ENCODE measurements at places on chromosomes 12 and 14.

DNA sequence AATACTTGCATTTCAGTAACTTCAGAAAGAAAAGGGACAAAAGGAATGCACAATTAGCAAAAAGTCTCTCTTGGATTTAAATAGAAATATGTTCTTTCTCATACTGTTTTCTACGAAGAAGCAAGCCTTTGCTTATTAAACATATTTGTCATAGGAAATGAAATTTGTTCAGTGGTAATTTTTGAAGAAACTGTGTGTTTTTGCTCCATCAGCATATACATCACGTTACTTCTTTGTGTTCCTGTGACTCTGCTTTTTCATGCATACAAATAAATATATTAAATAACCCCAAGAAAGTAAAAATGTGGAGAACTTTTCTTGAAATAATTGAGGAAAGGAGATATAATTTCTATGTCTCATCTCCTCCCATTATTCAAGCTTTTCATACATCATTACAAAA, 39.7 kb downstream of the CD163L1 start:
- no peak overlapping the region for H3K4me3 ChIP-seq
- H3K27ac ChIP-seq: no peak overlapping the region
- no peaks in the 10 kb centered on the region for H3K4me1 ChIP-seq
- H3K36me3 ChIP-seq: no peaks in the 10 kb centered on the region
- no peaks in the 10 kb centered on the region for H3K27me3 ChIP-seq

DNA sequence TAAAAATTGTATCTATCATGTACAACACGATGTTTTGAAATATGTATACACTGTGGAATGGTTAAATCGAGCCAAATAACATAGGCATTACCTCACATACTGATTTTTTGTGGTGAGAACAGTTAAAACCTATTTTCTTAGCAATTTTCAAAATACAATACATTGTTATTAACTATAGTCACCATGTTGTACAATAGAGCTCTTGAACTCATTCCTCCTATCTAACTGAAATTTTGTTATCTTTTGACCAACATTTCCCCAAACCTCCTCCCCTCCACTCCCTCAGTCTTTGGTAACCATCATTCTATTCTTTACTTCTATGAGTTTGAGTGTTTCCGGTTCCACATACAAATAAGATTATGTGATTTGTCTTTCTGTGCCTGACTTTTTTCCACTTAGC, 6.8 kb upstream of the SLC38A2 start:
- H3K36me3 ChIP-seq: no peaks in the 10 kb centered on the region
- no peaks in the 10 kb centered on the region for H3K27me3 ChIP-seq
- no peak for DNase-seq
- no peak overlapping the region for H3K4me3 ChIP-seq

- no peak overlapping the region for H3K4me3 ChIP-seq
- no peak for DNase-seq
- H3K36me3 ChIP-seq: no peaks in the 10 kb centered on the region
- no peaks in the 10 kb centered on the region for H3K27me3 ChIP-seq
Measured at GRCh38 chr12:40745386-40745785, 53.1 kb downstream of the CNTN1 start.

- H3K4me1 ChIP-seq: no peaks in the 10 kb centered on the region
- DNase-seq: no peak
- no peak overlapping the region for H3K27ac ChIP-seq
- H3K4me3 ChIP-seq: no peak overlapping the region
Measured at GRCh38 chr12:58007875-58008274, 66.5 kb downstream of the ATP23 start.

- H3K4me1 ChIP-seq: no peaks in the 10 kb centered on the region
- H3K27ac ChIP-seq: no peak overlapping the region
- DNase-seq: no peak
- H3K4me3 ChIP-seq: no peak overlapping the region
- no peaks in the 10 kb centered on the region for H3K27me3 ChIP-seq
- H3K36me3 ChIP-seq: no peaks in the 10 kb centered on the region
Measured at GRCh38 chr12:106254724-106255123, 6.9 kb upstream of the CKAP4 start.

DNA sequence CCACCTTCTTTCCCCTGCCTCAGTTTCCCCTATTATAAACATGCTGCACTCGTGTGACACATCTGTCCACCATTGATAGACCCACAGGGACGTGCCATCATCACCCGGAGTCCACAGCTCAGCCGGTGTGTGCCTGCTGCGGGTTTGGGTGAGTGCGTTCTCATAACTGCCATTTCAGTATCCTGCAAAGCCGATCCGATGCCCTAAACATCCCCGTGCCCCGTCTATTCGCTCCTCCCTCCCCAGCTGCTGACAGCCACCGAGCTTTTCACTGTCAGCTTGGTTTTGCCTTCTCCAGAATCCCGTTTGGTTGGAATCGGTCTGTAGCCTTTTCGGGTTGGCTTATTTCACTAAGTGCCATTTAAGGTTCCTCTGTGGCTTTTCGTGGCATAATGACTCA, 3.9 kb downstream of the LRCOL1 start:
- DNase-seq: no peak
- H3K27me3 ChIP-seq: peaks cover 66% of the 10 kb centered on the region
- H3K4me3 ChIP-seq: no peak overlapping the region
- no peak overlapping the region for H3K27ac ChIP-seq
- H3K4me1 ChIP-seq: peaks cover 20% of the 10 kb centered on the region
- no peaks in the 10 kb centered on the region for H3K36me3 ChIP-seq

DNA sequence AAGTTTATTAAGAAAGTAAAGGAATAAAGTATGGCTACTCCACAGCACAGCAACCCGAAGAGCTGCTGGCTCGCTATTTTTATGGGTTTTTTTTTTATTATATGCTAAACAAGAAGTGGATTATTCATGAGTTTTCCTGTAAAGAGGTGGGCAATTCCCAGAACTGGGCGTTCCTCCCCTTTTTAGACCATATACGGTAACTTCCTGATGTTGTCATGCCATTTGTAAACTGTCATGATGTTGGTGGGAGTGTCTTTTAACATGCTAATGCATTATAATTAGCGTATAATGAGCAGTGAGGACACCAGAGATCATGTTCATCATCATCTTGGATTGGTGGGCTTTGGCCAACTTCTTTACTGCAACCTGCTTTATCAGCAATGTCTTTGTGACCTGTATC, 372.5 kb downstream of the ZFP36L1 start:
- DNase-seq: no peak
- H3K27me3 ChIP-seq: no peaks in the 10 kb centered on the region
- H3K27ac ChIP-seq: no peak overlapping the region
- no peaks in the 10 kb centered on the region for H3K4me1 ChIP-seq
- H3K36me3 ChIP-seq: no peaks in the 10 kb centered on the region

- no peak for DNase-seq
- H3K27ac ChIP-seq: no peak overlapping the region
- H3K36me3 ChIP-seq: no peaks in the 10 kb centered on the region
- no peak overlapping the region for H3K4me3 ChIP-seq
Measured at GRCh38 chr12:112431965-112432364, 13.2 kb downstream of the PTPN11 start.

DNA sequence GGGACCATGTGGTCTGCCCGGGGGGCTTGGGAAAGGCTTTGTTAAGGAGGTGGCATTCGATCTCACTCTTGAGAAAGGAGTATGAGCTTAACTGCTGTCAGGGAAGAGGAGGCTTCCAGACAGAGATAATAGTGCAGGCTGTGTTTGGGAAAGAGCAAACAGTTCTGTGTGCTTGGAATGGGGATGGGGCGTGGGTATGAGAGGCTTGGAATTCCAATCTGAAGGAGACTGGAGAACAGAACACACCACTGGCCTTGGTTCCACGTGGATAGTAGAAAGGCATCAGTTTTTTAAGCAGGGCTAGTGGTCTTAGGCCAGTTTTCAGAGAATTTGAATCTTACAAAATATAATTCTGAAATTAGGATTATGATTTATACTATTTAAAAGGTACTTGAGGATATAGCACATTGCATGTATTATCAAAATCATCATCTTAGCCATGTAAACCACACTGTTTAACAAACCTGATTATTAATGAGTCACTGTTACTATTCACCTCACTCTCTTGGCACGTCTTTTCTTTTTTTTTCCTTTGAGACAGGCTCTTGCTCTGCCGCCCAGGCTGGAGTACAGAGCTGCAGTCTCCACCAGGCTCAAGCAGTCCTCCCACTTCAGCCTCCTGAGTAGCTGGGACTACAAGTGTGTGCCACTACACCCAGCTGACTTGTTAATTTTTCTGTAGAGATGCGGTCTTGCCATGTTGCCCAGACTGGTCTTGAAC, 38.5 kb upstream of the KCNK13 start:
- no peaks in the 10 kb centered on the region for H3K4me1 ChIP-seq
- peaks cover 41% of the 10 kb centered on the region for H3K36me3 ChIP-seq
- no peaks in the 10 kb centered on the region for H3K27me3 ChIP-seq

DNA sequence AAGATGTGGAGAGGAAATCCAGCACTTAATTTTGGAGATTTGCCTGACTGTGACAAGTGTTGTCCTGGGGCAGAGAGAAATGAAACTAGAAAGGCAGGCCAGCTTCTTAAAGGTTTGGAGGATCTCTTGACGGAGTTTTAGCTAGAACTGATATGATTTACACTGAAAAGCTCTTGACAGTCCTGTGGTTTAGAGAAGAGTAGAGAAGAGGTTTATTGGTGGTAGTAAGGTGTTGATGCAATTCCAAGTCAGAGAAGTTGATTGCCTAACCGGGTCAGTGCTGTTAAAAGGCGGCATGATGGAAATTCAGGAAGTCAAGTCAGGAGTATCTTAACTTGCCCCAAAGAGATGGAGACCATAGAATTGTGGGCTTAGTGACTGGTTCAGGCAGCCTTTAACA, 89.0 kb upstream of the TRAF3 start:
- H3K27me3 ChIP-seq: no peaks in the 10 kb centered on the region
- H3K4me3 ChIP-seq: no peak overlapping the region
- peaks cover 5% of the 10 kb centered on the region for H3K36me3 ChIP-seq
- no peak for DNase-seq
- no peak overlapping the region for H3K27ac ChIP-seq

- no peaks in the 10 kb centered on the region for H3K27me3 ChIP-seq
- no peaks in the 10 kb centered on the region for H3K36me3 ChIP-seq
- no peak overlapping the region for H3K4me3 ChIP-seq
- no peaks in the 10 kb centered on the region for H3K4me1 ChIP-seq
- no peak for DNase-seq
Measured at GRCh38 chr12:92513231-92513730, 189.5 kb upstream of the PLEKHG7 start.

DNA sequence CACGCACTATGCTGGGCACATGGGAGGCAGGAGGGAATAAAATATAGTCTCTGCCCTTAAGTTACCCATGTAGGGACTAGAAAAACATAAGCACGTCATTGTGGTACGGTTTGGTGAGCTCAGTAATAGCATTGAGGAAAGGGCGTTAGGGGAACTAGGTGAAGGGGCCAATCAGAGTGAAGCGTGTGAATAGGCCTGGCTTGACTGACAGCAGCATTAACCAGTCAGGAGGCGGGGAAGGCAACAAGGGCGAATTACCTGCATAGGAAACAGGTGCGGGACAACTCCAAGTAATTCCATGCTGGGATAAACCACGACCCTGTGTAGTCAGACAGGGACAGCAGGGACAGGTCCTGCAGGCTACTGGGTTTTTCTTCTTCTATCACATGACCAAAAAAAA, 107.7 kb downstream of the UNC79 start:
- no peak overlapping the region for H3K27ac ChIP-seq
- DNase-seq: no peak
- H3K27me3 ChIP-seq: no peaks in the 10 kb centered on the region

- peak overlapping the region; percentile 82 for H3K27ac ChIP-seq
- H3K36me3 ChIP-seq: no peaks in the 10 kb centered on the region
- DNase-seq: peak; percentile 72
- H3K4me3 ChIP-seq: peak overlapping the region; percentile 38
- H3K27me3 ChIP-seq: peaks cover 5% of the 10 kb centered on the region
Measured at GRCh38 chr14:105061428-105062047, 3.7 kb downstream of the GPR132 start.

- no peak overlapping the region for H3K4me3 ChIP-seq
- no peaks in the 10 kb centered on the region for H3K27me3 ChIP-seq
- H3K27ac ChIP-seq: no peak overlapping the region
- no peak for DNase-seq
- no peaks in the 10 kb centered on the region for H3K36me3 ChIP-seq
- H3K4me1 ChIP-seq: no peaks in the 10 kb centered on the region
Measured at GRCh38 chr12:123854918-123855317, 92.8 kb downstream of the DNAH10 start.

- no peak overlapping the region for H3K4me3 ChIP-seq
- no peaks in the 10 kb centered on the region for H3K27me3 ChIP-seq
- H3K27ac ChIP-seq: no peak overlapping the region
Measured at GRCh38 chr12:53719649-53720048, 7.6 kb downstream of the CALCOCO1 start.

DNA sequence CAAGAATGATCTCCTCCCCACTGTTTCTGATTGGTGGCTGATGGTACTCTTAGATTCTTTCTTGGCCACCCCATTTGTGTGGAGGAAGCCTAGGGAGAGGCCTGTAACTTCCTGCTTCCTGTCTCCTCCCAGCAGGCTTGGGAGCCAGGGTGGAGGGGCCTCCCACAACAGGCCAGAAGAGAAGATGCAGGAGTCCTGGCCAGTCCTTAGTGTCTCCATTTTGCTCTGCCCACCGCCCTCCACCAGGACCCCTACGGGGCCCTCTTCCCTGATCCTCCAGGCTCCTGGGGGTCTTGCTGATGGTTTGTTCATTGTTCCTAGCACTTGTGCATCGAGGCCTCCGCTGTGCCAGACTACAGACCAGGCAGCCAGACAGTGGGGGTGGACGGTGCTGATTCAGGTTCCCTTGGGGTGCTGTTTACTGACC, 6.8 kb downstream of the TSPAN9 start:
- DNase-seq: no peak
- H3K27ac ChIP-seq: peak overlapping the region; percentile 49
- H3K27me3 ChIP-seq: no peaks in the 10 kb centered on the region

GRCh38 chr12:101642115-101643067, 47.6 kb downstream of the MYBPC1 start:
- no peak overlapping the region for H3K27ac ChIP-seq
- H3K36me3 ChIP-seq: no peaks in the 10 kb centered on the region
- H3K4me3 ChIP-seq: peak overlapping the region; percentile 32
- DNase-seq: peak; percentile 59
- peaks cover 9% of the 10 kb centered on the region for H3K27me3 ChIP-seq

DNA sequence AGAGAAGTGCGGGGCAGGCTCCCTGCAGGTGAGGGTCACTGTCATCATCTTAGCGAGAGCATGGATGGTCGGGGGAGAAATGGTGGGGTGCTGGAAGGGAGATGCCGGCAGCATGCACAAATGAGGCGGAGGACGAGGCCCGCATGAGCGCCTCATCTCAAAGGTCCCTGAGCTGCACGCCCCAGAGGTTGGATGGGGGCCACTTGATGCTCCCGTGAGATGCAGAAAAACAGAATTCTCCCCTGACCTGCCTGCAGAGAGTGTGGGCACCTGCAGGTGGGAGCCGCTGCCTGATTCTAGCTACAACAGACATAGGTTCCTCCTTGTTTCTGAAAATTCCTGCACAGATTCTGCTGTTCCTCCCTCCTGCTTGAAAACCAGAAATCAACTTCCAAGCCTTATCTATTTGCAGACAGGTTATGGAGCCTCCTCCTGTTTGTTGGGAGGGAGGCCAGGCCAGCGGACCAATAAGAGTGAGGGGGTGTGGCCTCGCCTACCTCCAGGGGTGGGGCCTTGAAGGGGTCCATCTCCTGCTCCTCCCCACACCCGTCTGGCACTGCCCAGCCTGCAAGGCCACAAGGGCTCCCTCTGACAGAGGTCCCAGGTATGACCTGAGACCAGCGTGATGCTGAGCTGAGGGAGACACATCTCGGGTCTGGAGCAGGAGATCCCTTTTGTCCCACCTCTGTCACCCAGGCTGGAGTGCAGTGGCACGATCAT, 67.2 kb downstream of the KDM2B start:
- H3K4me1 ChIP-seq: no peaks in the 10 kb centered on the region
- no peak overlapping the region for H3K27ac ChIP-seq
- peaks cover 37% of the 10 kb centered on the region for H3K36me3 ChIP-seq
- H3K27me3 ChIP-seq: no peaks in the 10 kb centered on the region

- peaks cover 96% of the 10 kb centered on the region for H3K36me3 ChIP-seq
- H3K4me1 ChIP-seq: peaks cover 51% of the 10 kb centered on the region
- peak overlapping the region; percentile 34 for H3K27ac ChIP-seq
- H3K4me3 ChIP-seq: no peak overlapping the region
- no peak for DNase-seq
Measured at GRCh38 chr12:124399622-124400021, 104.7 kb downstream of the RFLNA start.
